ENCODE measurements at places on chromosomes 2 and 18.

GRCh38 chr2:209771474-209772289 is at the start of gene UNC80:
TSS of gene UNC80 (plus strand) at chr2:209771832. CDS start at chr2:209772073, 241 bp downstream.
- DNase-seq: no peak

- DNase-seq: peak; percentile 5
Observed at GRCh38 chr2:127355407-127356008, 32.3 kb downstream of the MAP3K2 start.

GRCh38 chr18:58694221-58694620 is 23.0 kb downstream of the MALT1 start:
- DNase-seq: no peak

DNA sequence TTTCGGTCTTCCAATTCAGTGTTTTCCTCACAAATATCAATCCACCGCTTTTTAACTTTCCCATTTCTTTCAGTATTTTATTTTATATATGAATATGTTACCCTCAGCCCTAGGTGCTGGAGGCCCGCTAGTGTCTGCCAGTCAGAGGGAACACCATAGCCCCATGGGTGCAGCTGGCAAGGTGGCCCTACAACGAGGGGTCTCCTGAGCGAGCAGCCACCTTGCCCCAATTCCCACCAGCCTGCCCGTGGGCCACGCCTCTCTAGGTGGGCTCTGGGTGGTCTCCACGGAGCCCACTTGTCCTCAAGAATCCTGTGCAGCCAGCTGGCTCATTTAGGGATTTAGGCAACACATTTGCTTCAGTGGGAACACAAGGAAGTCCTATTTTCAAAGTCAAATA is 72.5 kb upstream of the RGPD5 start:
- DNase-seq: no peak

- no peak for DNase-seq
Observed at GRCh38 chr2:165440367-165440766, 29.1 kb upstream of the CSRNP3 start.

DNA sequence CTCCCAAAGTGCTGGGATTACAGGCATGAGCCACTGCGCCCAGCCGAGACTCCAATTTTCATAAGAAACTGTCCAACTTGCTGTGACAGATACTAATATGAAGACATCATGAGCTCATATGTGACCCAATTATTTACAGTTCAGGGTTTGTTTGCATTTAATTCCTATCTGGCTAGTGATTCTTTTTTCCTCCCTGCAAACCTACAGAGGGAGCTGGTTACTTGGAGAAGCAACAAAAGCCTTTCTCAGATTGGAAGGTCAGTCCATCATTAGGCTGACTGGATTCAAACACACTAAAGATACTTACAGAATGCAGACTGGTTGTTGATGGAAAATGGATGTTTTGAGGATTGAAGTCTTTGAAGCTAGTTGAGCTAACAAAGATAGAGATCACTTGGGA is 176.4 kb downstream of the ANKRD44 start:
- DNase-seq: no peak

DNA sequence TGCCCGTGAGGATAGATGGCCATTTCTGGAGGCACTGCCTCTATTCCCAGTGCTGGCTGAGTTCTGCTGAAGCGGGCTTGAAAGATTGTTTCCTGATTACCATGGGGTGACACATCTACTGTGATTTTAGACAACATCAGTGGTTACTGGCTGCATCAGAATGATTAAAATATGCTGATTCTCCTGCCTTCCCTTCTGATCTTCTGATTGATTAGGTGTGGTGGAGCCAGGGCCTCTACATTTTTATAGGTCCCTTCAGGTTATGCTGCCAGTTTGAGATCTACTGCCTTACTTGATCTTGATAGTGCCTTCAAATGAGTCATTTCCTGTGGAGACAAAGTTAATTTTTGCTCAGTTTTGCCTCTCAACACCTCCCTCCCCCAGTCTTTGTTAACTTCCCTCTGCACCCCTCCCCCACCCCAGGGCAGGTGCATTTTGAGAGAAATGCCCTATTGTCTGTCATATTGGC is 31.6 kb upstream of the SNORC start:
- peak; percentile 47 for DNase-seq

Data from stimulated activated CD8-positive, alpha-beta memory T cell treated with anti-CD3 and anti-CD28 coated beads, Interleukin-15, amount 100 ng/mL, for 4 hours (primary cell).